ENCODE measurements at places on chromosomes 6 and 20. TPM values are rescaled to one million over a fixed set of nuclear protein-coding genes. Genes with fewer than 3 reads are reported as not detected.

GRCh38 chr6:7142228-7142801 lies 34.6 kb downstream of the RREB1 start:
- no peak for DNase-seq

DNA sequence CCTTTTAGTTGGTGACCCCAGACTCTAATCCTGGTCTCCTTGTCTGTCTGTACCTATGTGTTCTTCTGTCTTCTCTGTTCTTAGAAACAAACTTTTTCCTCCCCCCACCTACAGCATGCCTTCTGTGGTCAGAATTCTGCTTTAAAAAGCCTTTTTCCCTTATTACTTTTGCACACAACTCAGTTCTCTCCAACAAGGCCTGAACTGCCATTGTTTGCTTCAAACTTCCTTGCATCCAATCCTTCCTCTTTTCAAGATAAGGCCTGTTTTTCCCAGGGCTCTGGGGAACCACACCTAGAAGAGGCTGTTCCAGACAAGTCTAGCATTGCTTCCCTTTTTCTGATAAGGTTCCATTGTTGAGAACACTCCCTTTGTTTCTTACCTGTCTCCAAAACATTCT lies 22.2 kb upstream of the NCOA3 start:
- DNase-seq = no peak

DNA sequence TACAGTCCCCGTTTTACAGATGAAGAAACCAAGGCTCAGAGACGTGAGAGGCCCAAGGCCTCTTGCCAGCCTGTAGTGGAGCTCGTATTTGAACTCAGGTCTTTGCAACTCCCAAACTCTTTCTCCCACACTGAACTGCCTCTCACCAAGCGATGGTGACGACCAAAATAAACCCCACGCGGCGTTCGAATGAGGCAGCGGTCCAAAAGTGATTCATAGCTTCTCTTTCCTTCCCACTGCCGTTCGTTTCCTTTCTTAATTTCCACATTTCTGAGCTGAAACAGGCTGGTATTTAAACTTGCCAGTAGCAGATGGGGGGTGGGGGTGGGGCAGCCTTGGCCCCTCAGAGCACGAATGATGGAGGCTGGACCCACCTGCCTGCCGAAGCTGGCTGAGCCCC lies 252.9 kb upstream of the KCNG1 start:
- DNase-seq = peak; percentile 77

- DNase-seq = no peak
Observed at GRCh38 chr6:50899306-50899870, 80.7 kb downstream of the TFAP2B start.

GRCh38 chr20:47705497-47705856 lies 79.8 kb downstream of the SULF2 start:
- no peak for DNase-seq

DNA sequence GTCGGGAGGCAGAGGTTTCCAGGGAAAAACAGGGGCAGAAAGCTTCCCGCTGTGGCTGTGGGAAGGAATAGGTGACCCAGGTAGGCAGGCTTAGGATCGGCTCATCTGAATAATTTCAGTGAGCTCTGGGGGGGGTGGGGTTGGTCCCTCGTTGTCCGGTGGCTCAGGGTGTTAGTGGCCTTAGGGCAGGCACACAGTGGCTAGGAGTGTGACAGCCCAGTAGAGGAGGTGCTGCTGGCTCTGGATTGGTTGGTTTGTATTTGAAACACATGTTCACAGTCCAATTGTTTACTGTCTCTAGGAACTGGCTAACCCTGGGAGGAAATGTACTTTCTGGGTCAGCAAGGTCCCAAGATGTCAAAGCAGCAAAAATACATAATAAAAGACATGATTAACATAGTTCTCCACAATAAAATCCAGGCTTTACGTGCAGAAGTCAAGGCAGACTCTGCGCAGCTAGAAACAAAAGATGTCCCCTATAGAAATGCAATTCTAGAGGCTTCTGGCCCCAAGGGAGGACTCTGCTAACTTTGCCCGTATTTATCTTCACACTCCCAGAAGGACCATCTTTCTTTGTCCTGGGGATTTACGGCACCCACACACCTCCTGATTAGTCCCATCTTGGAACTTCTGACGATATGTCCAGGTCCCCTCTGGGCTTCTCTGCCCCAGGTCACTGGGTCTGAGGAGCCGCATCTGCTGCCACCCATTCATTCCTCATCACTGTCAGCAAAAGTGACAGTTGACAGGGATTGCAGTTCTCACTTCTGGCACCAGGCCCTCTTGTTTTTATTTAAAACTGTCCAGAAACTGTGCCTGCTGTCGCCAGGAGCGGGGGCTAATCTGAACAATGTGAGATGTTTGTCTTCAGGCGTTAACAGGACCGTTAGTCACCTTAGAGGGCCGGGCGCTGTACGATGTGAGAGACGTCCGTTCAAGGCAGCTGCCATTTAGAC lies 18.7 kb downstream of the MOCS3 start:
- DNase-seq = no peak

DNA sequence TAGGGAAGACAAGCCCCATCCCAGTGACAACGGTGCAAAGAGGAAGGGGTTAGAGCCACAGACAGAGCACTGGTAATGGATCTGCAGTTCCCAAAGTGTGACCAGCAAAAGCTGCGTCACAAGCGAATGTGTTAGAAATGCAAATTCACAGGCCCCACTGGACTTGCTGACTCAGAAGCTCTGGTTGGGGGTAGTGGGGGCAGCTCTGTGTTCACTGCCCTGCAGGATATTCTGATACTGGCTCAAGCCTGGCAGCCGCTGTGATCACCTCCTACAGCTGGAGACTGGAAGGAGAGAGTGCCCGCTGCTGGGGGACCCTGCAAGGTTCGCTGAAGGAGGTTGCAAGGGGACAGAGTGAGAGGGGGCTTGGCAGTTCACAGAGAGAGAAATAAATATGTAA lies 179.7 kb upstream of the CDH4 start:
- DNase-seq = no peak

- DNase-seq = no peak
Observed at GRCh38 chr6:49052901-49053300, 410.2 kb downstream of the MMUT start.

- no peak for DNase-seq
Observed at GRCh38 chr6:25217302-25217701, 61.9 kb upstream of the CARMIL1 start.

- DNase-seq = no peak
Observed at GRCh38 chr6:155183095-155183494, 80.7 kb upstream of the CLDN20 start.

- no peak for DNase-seq
Observed at GRCh38 chr6:12969966-12970365, 253.4 kb downstream of the PHACTR1 start.

DNA sequence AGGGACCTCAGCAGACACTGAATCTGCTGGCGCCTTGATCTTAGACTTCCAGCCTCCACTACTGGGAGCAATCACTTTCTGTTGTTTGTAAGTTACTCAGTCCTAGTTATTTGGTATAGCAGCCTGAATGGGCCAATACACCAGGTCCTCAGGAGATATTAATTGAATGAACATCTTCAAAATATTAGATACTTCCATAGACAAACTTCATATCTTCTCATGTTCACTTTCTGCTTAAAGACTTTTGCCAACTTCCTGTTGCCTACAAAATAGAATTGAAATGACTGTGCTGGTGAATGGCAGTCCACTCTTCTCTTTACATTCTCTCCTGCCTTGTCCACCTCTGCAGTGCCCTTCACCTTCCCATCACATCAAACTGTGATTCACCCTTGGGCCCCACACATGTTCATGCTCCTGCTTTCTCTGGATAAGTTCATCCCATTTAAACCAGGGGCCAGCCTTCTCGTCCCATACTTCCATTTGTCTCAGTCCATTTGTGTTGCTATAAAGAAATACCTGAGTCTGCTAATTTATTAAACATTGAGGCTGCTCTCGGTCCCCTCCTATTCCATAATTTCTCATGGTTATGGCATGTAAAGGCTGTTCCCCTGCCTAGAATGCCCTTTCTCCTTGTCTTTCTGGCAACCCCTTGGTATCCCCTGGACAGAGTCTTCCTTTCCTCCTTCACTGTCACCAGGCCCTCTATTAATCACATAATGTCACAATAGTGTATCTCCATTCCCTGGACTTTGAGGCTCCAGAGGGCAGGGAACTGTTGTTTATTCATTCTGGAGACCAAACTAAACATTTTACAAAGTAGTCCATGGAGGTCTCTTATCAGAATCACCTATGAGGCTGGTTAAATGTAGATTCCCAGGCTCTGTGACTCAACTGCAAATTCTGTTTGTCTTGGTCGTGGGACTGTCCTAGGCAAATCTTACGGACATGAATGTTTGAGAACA lies 148.3 kb upstream of the TMEM170B start:
- DNase-seq = no peak

DNA sequence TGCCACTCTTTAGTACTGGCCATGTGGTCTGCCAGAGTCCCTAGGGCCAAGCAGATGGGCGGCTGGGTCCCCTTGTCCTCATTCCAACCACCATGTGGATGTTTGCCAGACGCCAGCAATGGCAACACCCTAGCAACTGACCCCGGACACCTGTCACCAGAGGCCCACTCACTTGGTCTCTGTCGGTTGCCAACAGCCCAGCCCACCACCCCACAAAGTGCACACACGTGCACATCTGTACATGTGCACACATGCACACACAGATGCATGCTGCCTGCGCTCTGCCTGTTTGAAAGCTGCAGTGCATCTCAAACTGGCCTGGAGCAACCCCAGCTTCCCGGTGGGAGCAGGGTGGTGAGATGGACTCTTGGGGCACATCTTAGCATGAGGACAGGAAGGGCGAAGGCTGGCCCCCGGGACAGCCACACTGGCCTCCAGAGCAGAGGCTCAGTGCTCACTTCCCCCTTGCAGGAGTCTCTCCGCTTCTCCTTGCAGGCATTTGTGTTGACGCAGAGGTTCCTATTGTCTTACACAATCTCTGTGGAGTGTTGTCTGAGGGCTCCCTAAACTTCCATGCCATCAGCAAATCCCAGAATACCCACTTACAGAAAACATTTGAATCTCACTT lies 54.0 kb downstream of the PSMG4 start:
- no peak for DNase-seq

DNA sequence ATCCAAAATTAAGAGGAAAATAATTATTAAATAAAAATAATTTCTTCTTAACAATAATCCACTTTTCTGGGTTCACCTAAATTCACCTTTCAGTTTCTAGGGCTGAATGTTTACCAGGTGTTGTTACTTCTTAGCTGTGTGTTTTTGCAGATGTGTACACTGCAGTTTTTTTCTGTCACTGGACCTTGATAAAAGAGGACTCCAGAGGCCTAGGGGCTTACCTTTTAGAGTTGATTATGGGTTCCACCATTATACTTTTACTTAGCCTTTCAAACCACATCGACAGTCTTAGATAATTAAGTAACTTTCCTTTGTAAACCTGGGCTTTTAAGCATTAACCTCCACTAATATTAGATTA lies 766.5 kb downstream of the BCKDHB start:
- DNase-seq = no peak

DNA sequence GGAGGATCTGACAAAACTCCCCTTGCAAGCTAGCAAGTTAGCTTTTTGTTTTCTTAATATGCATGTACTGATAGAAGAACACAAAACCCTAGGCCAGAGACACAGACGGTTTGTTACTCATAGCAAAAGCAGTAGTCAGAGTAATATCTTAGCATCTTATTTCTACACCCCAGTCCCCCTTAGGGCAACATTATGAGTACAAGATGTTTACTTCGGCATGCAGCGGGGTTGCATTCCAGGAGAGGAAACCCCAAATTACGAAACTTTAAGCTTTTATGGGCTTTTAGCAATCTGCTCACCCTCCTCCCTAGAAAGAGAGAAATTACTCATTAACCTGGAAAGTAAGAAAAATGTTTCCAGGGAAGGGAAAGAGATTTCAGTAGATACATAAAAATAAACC lies 1286.9 kb downstream of the EPHA7 start:
- DNase-seq = no peak

GRCh38 chr20:46137816-46138215 lies 19.7 kb downstream of the CD40 start:
- DNase-seq = no peak

GRCh38 chr6:63998991-63999390 lies 363.4 kb downstream of the PHF3 start:
- DNase-seq = no peak

DNA sequence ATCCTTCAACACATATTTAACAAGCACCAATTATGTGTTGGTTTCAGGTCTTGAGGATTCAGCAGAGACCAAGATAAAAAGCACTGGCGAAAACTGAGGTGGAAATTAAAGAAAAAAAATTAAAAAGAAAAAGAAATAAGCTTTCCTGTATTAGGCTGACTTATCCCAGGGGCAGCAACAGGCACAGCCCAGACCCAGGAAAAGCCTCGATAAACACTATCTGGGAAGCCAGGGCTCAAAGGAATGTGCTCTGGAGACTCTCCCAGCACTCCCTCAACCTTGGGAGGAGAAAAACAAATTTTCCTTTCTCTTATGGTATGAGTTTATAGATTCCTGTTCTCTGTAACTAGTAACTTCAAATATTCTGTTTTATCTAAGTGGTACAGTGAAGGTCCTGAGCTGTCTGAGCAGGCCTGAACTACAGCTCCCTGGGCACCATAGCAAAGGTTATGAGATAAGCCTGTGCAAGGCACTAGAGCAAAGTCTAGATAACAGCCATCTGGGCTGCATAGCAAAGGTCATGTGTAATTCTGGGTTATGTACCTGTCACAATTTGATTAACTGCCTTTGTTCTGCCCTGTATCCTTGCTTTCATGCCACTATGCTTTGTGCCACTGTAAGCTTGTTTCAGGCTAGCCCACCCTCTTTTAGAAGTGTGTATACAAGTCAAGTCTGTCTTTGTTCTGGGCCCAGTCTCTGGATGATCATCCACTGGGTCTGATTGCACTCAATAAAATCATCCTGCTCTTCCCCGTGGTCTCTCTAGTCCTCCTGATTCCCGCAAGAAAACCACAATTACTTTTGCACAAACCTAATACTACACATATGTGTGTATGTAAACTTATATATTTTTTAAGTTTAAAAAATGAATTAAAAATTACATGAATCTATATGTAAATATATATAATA lies 54.0 kb downstream of the IL22RA2 start:
- DNase-seq = no peak

DNA sequence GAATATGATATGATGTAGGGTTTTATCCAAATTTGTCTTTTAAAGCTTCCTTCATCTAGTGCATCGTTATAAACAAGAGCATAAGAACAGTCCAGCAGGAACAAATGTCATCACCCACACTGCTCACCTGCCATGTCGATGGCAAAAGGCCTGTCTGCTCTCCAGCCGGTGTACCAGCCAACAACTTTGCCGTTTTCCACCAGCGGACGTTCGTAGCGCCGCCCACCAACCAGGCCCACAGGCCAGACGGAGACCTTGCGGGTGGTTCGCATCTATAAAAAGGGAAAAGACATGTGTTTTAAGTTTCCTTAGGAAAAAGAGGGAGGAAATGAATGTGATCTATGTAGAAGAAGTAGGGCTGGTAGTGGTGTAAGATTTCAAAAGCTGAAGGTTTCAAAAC lies 62.9 kb downstream of the B3GAT2 start:
- no peak for DNase-seq

Gene PBOV1
- not detected for total RNA-seq

Gene ELOVL2
- total RNA-seq = 0.59 TPM

Gene PGK2
- total RNA-seq = not detected

Gene GJA10
- total RNA-seq = not detected

Gene CLVS2
- total RNA-seq = not detected

Gene SNAI1
- 1.7 TPM for total RNA-seq

Gene TSBP1
- not detected for total RNA-seq

Measured in RPMI7951 (cell line).